ENCODE measurements at places on chromosomes 16 and 17. TPM values are rescaled to one million over a fixed set of nuclear protein-coding genes. Genes with fewer than 3 reads are reported as not detected.

GRCh38 chr17:19278729-19279128, 41.6 kb downstream of the EPN2 start:
- no peak for DNase-seq

DNA sequence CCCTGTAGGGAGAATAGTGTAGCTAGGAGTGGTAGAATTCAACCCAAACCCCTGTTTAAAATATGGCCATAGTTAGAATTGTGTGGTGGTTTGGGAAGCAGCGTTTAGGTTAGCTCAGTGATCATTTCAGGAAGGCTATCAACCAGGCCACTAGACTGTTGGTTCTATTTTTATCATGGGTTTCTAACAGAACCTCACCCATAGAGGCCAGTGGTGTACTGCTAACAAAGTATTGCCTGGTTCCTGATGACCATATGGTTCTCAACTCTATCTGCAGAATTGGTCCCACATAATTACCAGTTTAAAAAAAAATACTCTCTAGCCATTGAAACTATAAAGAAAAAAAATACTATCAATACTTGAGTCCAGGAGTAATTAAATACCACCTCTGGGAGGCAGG, 70.5 kb upstream of the RASL10B start:
- no peak for DNase-seq

DNA sequence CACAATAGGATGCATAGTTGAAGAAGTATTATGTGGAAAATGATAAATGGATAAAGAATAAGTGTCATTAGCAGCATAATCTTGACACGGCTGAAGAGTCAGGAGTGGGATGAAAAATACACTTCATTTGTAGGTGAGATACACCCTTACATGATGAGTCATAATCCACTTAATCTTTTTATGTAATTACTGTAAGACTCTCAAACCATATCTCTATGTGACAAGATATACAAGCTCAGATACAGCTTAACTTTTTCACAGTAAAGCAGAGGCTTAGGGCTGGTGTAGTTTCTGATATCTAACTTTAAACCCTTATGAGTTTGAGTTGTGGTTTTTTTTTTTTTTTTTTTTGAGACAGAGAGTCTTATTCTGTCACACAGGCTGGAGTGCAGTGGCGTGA, 101.2 kb downstream of the FTO start:
- DNase-seq = no peak

DNA sequence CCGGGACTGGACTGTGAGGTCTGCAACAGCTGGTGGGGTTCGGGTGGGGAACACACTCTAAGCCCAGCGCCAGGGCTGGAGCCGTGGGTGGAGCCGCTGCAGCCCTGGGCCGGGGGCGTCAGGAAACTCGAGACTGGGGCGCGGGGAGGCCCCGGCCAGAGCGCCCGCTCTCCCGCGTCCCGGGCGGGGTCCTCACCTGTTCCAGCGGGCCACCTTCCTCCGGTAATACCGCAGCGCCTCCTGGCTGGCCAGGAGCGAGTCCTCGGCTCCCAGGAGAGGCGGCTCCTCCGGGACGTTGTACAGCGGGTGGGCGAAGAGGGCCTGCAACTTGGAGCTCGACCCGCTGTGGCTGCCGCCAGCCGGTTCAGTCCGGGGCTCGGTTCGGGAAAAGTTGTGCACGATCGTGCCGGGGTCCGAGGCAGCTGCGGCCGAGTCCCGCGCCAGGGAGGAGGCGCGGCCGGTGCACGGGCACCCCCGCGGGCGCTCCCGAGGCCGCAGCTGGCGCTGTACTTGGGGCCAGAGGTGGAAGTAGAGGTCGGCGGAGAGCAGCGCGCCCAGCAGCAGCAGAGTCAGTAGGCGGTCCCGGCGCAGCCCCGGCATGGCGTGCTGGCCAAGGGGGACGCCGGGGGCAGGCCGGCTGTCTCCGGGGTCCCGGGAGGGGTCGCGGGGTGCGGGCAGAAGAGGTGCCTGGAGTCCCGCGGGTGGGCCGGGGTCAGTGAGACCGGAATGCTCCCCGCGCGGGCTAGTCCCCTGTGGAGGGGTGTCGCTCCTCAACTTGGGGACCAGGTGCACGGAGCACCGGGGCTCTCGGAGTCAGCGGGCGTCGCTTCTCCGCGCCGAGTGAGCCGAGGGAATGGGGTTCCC, 868 bp downstream of the FAM20A start:
- peak; percentile 51 for DNase-seq

Gene WDR81
- total RNA-seq = 19.4 TPM

Gene MTHFSD
- total RNA-seq = 15.7 TPM

DNA sequence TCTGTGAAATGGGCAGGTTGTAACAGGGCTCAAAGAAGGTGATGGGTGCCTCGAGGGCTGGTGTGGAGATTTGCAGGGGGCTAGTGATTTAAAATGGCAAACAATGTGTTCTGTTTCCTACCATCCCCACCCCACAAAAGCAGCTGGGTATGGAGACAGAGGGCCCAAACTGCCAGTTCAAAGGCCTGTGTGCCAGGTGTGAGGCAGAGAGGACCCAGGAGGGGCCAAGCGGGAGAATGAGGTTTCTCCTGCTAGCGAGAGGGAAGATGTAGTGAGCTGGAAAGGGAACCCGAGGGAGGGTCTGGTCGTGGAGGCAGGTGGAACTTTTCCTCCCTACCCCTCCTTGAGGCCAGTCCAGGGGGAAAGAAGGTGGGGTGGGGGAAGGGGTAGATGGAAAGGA, 39.4 kb downstream of the LAT start:
- DNase-seq = no peak

DNA sequence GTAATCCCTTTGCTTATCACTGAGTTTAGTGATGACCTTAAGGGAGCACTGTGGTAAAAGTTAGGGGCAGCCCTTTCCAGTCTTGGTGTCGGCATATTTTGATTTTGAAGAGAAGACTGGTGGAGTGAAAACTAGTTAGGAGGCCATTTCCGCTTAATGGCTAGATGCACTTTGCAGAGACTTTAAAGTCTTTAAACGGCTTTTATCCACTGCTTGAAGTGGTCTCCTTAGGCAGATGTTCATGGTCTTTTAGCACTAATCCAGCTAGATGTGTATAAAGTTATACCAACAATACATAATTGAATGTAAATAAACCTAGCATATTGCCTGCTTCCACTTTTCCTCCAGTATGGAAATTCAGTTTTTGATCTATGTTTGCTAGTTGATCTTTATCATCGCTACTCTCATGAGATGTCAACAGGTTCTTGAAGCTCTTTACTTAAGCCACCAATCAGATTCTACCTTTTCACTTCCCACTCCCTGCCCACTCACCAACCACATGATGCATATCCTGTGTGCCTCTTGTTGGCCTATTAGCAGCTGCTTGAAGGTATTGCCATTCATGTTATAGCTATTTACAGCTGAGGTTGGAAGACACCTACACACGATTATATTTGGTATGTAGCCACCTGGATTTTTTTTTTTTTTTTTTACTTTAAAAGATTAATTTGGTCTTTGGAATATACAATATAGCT, 132.0 kb downstream of the NLK start:
- DNase-seq = no peak

Gene MMP2
- 363 TPM for total RNA-seq

DNA sequence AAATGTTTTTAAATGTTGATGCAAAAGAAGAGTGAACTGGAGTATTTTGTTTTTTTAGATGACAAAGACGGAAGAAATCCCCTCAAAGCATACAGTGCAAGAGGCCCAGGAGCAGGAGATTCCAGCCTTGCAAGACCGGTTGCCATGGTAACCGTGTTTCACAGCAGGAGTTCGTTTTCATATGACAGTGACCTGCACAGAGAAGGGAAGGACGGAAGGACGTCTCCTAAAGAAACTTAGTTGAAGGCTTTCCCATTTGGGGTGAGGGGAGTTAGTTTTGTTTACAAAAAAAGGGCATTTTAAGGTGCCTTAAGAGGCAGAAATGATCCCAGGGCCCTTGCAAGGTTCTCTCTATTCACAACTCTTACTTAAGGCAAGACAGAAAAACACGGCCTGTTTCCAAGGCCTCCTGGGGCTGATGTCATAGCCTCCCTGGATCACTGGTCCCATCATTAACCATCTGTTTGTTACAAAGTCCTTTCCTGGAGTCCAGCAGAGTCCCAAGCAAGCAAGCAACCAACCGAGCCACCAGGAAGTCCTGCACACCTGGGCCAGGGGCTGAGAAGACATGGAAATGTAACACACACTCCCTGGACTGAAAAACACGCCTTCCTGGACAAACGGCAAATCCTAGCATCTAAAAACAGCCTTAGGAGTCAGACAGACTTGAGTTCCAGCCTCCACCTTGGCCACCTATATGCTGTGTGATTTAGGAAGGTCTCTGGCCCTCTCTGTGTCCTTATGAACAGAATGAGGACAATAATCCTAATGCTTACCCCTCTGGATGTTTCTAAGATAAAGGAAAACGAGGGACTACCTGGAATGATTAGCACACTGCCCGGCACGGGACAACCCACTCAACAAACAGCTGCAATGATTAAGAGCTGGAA, 30.3 kb upstream of the RPH3AL start:
- peak; percentile 91 for DNase-seq

Measured in tongue (tissue), 3 donors.